ENCODE measurements at places on chromosomes 6 and 20. TPM values are rescaled to one million over a fixed set of nuclear protein-coding genes. Genes with fewer than 3 reads are reported as not detected.

DNA sequence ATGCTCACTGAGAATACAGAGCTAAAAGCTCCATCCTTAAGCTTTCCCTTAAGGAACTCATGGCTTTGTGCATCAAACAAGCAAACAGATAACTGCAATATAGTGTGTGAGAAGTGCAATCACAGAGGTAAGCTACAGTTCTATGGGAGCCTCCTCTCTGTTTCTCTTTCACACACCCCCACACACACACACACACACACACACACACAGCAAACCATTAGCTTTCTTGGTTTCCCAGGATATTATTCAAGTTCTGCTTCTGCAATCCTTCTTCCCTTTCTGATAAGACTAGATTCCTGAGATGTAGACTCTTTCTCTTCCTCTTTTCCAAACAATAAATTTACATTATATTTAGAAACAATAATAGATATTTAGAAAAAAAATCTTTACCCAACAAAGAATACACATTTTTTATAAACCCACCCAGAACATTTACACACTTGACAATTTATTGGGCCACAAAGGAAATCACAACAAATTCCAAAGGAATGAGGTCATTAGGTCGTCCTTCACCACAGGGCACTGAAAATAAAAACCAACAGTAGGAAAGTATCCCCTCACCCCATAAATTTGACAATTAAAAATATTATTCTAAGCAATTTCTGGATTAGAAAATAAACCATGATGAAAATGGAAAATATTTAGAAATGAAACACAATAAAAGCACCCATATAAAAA, 9.3 kb upstream of the GFOD1 start:
- DNase-seq: peak; percentile 17

GRCh38 chr20:5928836-5929715, 21.3 kb downstream of the TRMT6 start:
- no peak for DNase-seq

DNA sequence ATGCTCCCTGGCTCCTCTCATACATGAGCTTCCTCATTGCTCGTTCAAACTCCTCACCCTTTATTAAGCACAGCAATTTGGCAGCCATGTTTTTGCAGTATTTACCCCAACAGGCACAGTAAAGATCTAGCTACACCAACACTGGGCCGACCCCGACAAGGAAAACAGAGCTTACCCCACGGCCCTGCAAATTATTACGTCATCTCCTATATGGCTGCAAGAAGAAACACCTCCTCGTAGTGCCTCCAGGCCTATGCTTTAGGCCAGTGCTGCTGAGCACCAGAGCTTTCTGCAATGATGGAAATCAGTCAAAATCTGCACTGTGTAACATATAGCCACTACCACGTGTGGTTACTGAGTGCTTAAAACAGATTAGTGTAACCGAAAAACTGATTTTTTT, 26.7 kb downstream of the TMC2 start:
- DNase-seq: no peak

DNA sequence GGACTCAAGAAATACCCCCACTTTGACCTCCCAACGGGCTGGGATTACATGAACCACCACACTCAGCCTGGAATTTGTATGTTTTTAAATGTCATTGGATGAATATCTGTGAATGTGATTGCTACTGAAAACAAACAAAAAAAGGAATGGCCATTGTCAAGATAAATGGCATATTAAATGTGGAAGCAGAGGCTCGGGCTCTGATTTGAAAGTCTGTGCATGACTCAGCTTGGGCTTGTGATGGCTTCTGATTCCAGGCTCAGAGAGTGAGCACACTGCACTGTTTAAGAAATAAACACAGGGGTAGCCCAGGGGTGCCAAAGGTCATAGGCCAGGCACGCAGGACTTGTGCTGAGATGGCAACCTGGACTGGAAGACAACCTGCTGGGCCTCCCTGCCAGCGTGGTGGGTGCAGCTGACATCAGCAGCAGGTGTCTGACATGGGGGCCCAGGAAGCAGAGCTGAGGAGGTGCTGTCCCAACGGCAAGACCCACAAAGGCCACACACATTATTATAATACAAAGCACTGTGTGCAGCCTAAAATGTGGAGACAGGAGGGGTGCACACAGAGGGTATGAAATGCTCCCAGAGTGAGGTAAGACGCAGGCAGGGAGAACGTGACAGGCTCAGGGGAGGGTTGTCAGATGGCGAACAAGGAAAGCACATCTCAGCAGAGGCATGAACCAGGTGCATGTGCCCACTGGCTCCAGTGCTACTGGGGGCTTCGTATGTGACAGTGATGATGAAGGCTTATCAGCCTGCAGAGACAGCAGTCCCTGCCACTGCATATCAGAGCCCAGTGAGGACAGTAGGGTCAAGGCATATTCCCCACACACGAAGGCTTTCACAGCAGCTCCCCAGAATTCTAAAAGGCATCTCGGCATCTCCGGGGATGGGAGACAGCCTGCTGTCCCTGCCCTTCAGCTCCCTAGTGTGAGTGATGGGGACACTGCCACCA, 169.4 kb downstream of the SYNDIG1 start:
- no peak for DNase-seq

DNA sequence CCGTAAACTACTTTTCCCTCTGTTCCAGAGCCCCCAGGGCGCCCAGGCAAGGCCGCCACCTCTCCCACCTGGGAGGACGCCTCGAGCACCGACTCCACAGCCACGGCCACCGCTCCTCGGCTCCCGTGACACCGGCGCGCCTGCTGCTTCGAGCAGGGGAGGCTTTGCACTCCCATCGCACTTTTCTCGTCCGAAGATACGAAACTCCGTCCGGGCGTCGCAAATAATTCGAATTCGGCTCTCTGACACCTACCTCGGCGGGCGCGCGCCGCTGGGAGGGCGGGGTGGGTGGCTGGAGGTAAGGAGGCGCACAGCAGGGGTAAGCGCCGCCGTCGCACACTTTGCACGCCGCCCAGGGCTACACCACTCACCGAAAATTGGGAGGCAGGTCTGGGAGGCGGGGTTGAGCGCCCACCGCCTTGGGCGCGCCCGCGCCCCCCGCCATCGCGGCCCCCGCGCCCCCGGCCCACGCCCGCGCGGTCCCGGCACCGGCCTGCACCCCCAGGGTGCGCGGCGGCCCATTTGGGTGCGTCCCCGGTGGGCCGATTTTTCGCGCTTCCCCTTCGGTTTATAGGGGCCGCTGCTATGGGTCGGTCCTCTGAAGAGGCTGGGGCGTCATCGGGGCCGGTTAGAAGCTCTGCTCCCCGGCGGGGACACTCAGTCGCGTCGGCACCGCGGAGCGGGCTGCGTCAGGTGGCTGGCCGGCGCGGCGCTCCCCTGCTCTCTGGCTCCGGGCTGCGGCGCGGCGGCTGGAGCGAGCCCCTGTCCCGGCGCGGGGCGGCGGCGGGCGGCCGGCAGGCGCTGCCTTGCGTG, 36.2 kb downstream of the GNAS start:
- DNase-seq: peak; percentile 73

- peak; percentile 47 for DNase-seq
Observed at GRCh38 chr6:111683749-111684267, 78.1 kb upstream of the TRAF3IP2 start.

- DNase-seq: no peak
Observed at GRCh38 chr6:14207448-14207847, 89.9 kb downstream of the CD83 start.

DNA sequence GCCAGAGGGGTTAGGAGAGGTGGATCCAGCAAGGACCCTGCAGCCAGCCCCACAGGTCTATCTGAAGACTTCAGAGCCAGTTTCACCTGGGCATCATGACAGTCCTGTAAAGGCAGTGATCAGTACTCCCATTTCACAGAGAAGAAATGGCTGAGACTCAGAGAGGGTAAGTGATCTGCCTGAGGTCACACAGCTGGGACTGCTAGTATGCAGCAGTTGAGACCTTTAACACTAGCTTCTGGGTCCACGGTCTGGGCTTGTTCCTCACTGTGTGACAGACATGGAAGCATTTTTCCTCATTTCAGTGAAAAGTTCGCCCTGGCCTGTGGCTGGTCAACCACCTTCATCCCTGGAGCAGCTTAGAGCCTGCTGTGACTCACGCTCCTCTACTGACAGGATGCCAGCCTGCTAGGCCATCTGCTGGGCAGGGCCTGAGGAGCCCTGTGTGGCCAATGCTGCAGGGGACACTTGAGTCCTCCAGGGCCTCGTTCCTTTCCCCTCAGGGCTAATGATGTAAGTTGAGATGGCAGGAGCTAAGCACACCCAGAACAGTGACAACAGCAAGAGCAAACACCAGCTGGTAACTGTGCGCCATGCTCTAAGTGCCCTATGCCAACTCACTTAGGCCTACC, 192.0 kb downstream of the LRFN2 start:
- DNase-seq: peak; percentile 9

DNA sequence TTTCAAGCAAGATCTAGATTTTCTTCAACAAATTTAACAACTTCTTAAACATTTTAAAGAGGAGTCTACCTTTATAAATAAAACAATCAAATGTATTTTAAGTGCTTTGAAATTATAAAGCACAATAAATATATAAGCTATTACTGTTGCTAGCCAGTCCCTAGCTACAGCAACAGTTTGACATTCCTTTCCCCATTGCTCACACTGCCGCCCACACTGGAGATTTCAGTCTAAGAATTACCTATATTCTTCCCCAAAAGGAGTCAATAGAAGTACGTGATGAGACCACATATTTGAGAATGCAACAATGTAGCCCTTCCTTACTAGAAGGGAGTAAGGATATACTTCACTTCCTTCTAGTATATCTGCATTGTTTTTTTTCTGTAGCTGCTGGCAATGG, 65.3 kb upstream of the RNF146 start:
- no peak for DNase-seq

DNA sequence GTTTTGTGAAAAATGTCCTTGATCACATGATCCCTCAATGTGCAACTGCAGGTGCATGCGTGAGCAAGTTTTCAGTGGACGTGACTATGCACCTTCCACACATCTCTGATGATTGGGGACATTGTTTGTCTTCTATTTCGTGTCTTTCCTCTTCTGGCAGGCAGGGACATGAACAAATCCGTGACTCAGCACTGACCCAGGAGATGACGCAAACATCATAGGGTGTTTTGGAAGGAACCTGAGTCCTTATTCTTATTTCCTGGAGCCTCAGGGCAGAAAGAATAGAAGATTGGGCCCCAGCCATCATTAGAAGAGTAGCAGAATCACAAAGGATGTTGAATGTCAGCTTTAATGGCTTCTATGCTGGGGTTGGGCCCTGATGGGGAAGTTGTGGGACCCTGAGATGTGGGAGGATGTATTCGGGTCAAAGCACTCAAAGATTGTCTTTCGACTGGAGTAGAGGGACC, 11.9 kb upstream of the SIRPD start:
- DNase-seq: peak; percentile 94

DNA sequence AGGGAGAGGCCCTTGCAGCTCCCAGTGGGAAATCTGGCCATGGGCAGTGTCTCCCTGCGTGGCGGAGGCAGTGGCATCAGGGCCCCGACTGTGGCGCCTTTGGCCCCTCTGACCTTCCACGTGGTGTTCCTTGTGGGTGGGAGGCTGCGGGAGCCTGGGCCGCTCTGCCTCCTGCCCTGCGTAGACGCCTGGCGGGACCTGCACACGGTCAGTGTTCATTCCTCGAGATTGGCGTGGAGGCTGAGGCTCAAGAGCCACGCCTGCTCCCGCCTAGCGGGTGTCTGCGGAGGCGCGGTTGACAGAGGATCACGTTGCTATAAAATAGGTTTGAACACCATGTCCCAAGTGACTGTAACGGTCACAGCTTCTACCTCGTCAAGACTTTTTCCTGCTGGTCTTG, 14.0 kb downstream of the COL9A3 start:
- no peak for DNase-seq

DNA sequence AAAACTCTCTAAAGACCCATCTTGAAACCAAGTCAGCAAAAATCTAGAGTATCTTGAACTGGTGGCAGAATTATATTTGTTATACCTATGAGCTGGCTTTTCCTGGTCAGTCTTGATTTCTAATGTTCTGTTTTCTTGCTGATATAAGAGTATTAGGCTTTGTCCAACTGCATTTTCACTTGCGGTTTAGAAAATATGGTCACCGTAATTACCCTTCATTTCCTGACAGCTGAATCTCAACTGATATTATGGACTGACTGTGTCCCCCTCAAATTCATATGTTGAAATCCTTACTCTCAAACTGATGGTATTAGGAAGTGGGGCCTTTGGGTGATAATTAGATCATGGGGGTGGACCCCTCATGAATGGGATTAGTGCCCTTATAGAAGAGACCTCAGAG, 72.1 kb downstream of the TXLNB start:
- no peak for DNase-seq

DNA sequence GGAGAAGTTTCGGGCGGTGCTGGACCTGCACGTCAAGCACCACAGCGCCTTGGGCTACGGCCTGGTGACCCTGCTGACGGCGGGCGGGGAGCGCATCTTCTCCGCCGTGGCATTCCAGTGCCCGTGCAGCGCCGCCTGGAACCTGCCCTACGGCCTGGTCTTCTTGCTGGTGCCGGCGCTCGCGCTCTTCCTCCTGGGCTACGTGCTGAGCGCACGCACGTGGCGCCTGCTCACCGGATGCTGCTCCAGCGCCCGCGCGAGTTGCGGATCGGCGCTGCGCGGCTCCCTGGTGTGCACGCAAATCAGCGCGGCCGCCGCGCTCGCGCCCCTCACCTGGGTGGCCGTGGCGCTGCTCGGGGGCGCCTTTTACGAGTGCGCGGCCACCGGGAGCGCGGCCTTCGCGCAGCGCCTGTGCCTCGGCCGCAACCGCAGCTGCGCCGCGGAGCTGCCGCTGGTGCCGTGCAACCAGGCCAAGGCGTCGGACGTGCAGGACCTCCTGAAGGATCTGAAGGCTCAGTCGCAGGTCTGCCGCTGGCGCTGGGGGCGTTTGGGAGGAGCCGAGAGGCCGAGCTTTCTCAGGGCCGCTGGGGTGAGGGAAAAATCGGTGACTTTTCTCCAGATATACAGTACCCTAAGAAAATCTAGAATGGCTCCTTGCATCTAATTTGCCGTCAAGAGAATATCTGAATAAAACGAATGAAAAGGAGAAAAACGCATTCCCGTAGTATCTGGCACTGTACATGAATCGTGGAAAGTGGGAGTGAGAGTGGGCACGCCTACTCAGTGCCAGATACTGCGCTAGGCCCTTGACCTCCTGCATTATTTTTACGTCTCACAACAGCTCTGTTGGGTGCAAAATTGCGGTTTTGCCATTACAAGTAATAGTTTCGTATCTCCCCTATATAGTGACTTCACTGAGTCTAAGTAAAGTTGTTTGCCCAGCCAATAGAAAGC, 1.0 kb downstream of the CALHM6 start:
- DNase-seq: no peak

- DNase-seq: peak; percentile 65
Observed at GRCh38 chr6:119446115-119446554, 96.6 kb upstream of the MAN1A1 start.

SMIM28 gene
- not detected for total RNA-seq

SLC22A3 gene
- total RNA-seq: 0.20 TPM

FAM209A gene
- total RNA-seq: 0.42 TPM

KHDC1 gene
- total RNA-seq: 1.3 TPM

YWHAB gene
- 235 TPM for total RNA-seq

FOXS1 gene
- not detected for total RNA-seq

PKIG gene
- total RNA-seq: 24.8 TPM

MAN1A1 gene
- 1.3 TPM for total RNA-seq

RPRD1B gene
- 53.0 TPM for total RNA-seq
